ENCODE measurements at places on chromosomes 5 and 9.

GRCh38 chr5:7420510-7421280 is 24.8 kb downstream of the ADCY2 start:
- no peak for DNase-seq

- DNase-seq, result peak; percentile 76
These were observed 36.4 kb downstream of the GGTA1 start for GRCh38 chr9:121463026-121463807.

- peak; percentile 91 for DNase-seq
These were observed 45.9 kb upstream of the TLX3 start for GRCh38 chr5:171263181-171263580.

- peak; percentile 1 for DNase-seq
These were observed 23.9 kb downstream of the CLTA start for GRCh38 chr9:36214571-36214970.

- no peak for DNase-seq
These were observed 108.0 kb upstream of the PTGER4 start for GRCh38 chr5:40571729-40572128.

- DNase-seq, result no peak
These were observed 46.3 kb downstream of the FAM240B start for GRCh38 chr9:38673399-38674193.

DNA sequence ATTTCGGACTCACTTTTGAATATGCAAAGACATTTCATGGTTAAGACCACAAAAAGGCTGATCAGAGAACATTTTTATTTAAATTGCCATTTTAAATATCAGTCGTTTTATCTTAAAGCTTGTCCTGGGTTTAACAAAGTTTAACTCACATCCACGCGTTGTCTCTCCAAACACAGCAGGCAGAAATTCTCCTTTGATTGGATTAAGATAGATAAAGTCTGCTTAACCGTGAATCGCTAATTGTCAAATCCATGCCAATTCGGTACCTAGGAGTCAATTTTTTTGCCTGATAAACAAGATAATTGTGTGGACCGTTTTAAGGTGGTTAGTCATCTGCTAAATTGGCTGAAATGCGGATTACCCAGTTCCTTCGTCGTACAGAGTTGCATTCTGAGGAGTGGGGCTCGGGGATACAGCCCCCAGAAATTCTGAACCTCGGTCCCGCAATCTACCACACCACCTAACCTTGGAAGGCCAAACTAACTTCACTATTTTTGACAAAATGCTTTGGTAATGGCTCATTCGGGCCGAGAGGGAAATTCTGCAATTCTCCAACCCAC is 665 bp upstream of the BTF3 start:
- peak; percentile 43 for DNase-seq

DNA sequence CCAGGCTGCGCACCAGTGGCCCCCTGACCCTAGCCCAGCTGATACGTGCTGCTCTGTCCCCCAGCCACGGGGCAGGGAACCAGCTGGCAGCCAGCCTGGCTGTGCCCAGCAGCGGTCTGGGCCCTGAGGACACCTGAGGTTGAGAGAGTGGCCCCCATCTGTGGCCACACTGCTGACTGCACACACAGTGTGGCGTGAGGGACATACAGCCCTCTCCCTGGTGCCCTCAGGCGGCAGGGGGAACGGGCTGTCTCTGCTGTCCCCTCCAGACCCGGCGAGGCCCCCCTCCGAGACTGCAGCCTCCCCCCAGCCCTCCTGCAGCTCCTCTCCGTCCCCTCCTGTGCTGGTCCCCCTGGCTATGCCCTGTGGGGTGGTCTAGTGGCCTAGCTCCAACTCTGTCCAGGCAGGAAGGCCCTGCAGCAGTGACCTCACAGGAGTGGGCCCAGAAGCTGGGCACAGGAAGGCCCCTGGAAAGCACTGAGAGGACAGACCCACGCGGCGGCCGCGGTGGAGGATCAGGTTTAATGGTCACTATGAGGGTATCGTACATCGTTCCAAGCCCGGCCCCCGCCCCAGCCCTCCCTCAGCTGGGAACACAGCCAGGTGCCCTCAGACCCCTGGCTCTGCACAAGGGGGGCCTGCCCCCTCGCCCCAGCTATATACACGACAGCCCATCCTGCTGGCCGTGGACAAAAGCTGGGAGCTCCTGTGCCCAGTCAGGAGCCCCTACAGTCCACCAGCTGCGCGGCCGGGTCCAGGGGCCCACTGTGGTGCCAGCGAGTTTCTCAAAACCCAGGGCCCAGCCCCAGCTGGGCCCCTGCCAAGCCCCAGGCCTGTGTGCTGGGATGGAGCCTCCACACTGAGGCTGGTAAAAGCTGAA is 6.8 kb upstream of the ENTPD8 start:
- DNase-seq, result no peak

DNA sequence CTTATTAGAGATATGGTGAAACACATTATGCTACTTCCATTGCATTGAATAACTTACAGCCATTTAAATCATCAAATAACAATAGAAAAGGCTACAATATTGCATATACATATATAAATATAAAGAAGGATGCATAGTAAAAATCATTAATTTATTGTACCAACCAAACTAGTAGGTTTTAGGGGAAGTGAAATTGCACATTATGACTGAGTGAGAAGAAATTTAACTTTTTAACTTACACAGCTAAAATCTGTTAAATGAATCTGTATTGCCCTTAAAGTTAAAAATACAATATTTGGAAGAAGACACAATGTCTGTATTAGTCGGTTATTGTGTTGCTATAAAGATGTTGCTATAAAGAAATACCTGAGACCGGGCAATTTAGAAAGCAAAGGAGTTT is 2073.7 kb upstream of the ACO1 start:
- DNase-seq, result no peak

GRCh38 chr9:36169166-36169565 is at the start of gene CCIN:
TSS of gene CCIN (plus strand) at chr9:36169388. CDS start at chr9:36169503, 115 bp downstream.
- no peak for DNase-seq

DNA sequence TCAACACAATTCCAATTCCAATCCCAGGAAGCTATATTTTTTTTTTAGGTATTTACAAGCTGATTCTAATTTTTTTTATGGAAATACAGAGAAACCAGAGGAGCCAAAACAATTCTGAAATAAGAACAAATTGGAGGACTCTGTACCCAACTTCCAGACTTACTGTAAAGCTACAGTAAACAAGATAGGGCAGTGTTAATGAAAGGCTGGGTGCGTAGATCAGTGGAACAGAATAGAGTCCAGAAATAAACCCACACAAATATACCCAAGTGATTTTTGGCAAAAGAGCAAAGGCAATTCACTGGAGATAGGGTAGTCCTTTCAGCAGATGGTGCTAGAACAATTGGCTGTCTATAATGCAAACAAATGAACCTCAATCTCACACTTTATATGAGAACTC is 50.6 kb downstream of the WHRN start:
- DNase-seq, result no peak

GRCh38 chr9:71676460-71676859 is 91.9 kb downstream of the CEMIP2 start:
- no peak for DNase-seq

DNA sequence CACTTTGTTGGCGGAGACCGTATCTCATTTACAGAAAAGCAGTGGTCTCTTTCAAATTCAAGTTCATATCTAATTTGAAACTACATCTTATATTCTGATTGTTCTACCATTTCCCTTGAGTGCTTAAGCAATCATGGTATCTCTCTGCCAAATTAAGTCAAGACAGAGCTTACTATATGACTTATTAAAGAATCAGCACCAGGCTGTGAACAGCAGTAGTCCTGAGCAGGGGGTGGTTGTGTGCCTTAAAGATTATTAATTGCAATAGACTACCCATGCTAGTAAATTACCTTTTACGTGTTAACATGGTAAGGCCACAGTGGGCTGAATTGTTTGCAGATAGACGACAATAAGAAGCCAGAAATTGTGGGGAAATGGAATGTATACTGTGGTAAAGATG is 21.5 kb downstream of the SNCAIP start:
- DNase-seq, result no peak

- DNase-seq, result no peak
These were observed at the start of gene BTNL3 for GRCh38 chr5:180988592-180988991. TSS of gene BTNL3 (plus strand) at chr5:180988846. CDS start at chr5:180989029, 183 bp downstream.

GRCh38 chr5:107783551-107783950 is 112.8 kb upstream of the EFNA5 start:
- no peak for DNase-seq

DNA sequence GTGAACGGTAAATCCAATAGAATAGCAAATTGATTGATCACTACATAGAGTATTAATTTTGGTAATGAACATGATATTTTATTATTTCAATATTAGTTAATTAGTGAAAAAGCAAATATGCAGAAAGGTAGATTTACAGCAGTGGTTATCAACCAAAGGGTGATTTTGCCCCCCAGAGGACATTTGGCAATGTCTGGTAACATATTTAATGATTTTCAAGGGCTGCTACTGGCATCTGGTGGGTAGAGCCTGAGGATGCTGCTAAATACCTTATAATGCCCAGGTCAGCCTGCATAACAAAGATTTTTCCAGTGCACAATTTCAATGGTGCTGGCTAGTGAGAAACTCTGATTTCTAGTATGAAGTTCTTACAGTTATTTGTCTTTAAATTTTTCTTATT is 1313.7 kb downstream of the PTPRD start:
- DNase-seq, result no peak

DNA sequence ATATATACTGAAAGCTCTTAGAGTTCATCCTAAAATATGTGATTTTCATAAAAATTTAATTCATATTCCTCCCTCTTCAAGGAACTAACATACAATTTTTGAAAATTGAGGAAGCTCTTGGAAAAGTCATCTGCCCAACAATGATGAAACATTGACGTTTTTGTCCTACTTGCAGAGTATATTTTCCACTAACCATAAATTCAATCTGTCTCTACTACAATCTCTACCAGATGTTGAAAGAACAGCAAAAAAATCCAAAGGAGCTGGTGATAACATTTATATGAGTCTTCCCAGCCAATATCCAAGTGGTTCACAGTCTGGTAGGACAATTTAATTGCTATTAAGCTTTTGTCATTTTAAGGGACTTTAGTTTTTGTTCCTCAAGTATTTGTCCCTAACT is 81.1 kb upstream of the NR3C1 start:
- DNase-seq, result no peak

GRCh38 chr9:125878164-125878631 is 131.0 kb downstream of the PBX3 start:
- peak; percentile 17 for DNase-seq

GRCh38 chr9:133494636-133495326 is 15.9 kb upstream of the SLC2A6 start:
- DNase-seq, result no peak

DNA sequence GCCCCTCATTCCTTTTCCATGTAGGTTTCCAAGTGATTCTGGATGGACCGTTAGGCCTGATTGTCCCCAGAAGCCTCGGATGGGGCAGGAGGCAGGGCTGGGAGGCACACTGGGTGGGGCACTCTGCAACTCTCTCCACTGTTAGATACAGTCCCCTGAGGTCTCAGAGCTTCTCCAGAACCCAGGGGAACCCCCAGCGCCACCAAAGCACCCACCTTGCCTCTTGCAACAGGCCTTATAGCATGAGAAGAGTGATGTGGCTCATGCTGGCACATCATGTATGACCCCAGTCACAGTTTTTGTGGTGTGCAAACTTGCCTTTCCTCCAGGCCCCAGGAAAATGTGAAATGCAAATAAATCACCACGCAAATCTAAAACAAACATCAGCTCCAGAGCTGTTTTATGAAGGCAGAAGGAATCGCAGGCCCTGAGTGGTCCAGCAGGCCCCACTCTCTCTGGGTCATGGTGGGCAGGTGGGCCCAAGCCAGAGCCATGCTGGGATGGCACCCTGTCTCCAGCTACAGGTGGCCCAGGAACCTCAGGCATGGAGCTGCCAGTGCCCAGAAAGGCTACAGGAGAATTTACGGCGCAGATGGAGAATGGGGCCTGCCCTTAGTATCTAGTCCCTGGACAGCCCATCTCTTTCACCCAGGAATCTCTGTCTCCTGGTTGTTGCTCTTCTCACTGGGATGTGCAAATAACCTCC is 36.3 kb upstream of the CDKN2AIPNL start:
- DNase-seq, result no peak

DNA sequence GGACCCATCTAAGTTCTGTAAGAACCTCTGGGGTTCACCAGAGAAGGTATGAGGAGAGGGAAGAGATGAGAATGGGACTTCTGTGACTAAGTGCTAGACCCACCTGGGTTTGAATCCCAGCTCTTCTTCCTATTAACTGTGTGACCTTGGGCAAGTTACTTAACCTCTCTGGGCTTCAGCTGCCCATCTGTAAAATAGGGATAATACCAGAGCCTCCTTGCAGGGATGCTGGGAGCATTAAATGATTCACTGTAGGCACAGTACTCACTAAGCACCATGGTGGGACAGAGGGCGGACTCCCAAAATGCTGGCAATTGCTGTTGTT is 53.6 kb downstream of the WHRN start:
- no peak for DNase-seq

DNA sequence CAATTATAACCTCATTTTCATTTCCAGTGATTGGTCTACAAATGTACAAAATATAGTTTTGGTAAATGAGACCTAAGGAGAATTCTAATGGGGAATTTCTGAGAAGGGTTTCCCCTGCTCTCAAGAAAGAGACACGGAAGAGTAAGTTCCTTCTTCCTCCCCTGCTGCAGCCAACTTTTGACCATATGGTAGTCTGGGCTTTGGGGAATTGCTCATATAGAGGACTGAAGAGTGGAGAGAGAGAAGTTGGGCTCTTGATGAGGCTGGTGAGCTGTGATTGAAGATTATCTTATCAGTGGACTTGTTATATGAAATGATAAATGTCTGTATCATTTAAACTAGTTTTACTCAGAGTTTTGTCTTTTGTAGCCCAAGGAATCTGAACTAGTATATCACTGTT is 4.3 kb upstream of the LNPEP start:
- peak; percentile 38 for DNase-seq

DNA sequence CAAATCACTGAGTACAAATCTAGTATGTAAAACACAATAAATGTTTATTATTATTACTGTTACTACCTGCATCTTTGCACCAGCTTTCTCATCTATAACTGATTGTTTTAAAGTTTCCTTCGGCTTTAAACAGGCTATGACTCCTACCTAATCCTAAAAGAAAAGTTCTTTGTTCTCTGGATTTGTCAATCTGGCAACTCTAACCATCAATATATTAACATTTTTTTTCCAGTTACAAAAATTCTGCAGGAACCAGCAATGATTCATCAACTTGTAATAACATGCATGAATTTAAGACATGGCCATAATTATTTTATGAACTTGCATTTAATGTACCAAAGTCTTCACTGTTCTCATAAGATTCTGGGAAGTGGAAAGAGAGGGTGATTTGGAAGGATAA is 228.5 kb downstream of the PIK3R1 start:
- no peak for DNase-seq

GRCh38 chr5:42621242-42621641 is 135.4 kb upstream of the CCDC152 start:
- DNase-seq, result no peak

GRCh38 chr9:101791938-101792337 is 53.5 kb upstream of the GRIN3A start:
- peak; percentile 73 for DNase-seq

Data from hematopoietic multipotent progenitor cell treated with erythropoietin and hydrocortisone succinate and interleukin-3 and kit ligand, for 6 days (in vitro differentiated cells).